ENCODE measurements at places on chromosomes 6 and 20. TPM values are rescaled to one million over a fixed set of nuclear protein-coding genes. Genes with fewer than 3 reads are reported as not detected.
A peak's percentile ranks its signal among the peaks of the same experiment; 100 is the strongest.

- no peak for DNase-seq
Measured at GRCh38 chr20:43658069-43658722, 8.7 kb upstream of the MYBL2 start.

DNA sequence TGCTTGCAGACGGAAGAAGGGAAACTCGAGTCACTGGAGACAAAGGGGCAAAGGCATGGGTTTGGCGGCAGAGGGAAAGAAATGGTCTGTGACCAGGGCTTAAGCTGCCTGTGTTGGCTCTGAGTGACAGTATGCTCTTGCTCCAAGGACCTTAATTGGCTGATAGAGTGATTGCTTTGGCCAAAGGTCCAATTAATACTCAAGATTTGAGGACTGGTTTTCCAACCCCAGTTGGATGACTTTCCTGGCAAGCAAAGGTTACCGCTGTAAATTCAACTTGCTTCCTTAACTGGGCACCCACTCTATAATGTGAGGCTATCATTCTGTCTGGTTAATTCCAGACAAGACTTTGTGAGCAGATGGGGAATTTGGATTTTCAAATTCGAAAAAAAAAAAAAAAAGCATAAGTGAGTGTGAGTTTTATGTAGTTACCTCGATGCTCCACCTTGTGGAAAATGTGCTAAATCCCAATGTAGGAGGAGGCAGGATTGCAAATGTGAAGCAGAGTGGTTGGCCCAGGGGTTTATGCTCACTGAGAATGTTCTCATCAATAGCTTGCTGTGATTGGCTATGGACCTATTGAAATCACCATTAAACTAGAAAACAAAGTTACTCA is 150.7 kb upstream of the GMDS start:
- peak; percentile 24 for DNase-seq

DNA sequence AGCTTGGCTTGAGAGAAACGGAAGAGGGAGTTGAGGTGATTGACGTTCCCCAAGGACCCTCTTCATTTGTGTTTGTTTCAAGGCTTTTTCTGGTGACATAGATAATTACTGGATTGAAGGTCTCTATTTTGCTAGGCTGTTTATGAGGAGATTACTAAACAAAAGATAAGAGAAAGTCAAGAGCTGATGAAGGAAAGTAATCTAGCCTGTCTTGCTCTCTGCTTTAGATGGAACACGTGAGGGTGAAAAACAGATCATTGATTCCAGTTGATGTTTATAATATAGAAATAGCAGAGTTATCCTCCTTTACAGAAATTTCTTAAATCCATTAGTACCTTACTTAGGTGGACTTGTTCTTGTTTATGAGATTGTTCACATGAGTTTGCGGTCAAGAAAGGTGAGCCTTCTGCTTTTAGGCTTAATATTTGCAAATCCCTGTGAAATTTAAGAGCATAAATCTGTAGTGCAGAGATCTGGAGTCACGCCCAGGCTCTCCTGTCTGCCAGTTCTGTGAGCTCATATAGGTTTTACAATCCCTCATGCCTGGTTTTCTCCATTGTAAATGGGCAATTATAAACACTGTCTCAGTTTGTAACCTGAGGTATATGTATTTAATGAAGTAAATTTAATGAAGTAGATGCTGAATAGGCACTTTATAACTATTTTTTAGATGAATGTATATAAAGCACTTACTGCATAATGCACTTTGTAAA is 272.8 kb downstream of the NKAIN2 start:
- peak; percentile 54 for DNase-seq

- no peak for DNase-seq
Measured at GRCh38 chr6:82176616-82177015, 70.9 kb downstream of the IBTK start.

DNA sequence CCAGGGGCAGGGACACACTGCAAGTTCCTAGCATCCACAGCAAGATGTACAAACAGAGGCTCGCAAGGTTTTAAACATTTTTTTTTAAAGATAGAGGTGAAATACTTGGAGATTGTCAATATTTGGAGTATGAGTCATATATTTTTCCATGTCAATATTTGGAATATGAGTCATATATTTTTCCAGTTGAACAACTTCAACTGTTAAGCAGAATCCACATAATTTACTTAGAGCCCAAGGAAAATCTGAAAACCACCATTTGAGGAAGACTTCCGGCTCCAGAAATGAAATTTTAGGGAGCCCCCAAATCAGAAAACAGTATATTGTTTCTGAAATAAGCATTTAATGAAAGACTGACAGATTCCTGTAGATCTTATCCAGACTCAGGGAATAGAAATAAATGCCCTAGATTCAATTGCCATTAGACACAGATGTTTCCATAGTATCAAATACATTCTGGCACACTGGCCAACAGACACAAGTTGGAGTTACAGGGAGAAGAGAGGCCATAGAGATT is 51.6 kb upstream of the FAM184A start:
- peak; percentile 79 for DNase-seq

GRCh38 chr20:5991623-5992441 is 41.4 kb downstream of the MCM8 start:
- DNase-seq = no peak

- DNase-seq = no peak
Measured at GRCh38 chr6:24646771-24647170, 780 bp upstream of the KIAA0319 start.

GRCh38 chr6:107784669-107785068 is 39.4 kb downstream of the SCML4 start:
- no peak for DNase-seq

DNA sequence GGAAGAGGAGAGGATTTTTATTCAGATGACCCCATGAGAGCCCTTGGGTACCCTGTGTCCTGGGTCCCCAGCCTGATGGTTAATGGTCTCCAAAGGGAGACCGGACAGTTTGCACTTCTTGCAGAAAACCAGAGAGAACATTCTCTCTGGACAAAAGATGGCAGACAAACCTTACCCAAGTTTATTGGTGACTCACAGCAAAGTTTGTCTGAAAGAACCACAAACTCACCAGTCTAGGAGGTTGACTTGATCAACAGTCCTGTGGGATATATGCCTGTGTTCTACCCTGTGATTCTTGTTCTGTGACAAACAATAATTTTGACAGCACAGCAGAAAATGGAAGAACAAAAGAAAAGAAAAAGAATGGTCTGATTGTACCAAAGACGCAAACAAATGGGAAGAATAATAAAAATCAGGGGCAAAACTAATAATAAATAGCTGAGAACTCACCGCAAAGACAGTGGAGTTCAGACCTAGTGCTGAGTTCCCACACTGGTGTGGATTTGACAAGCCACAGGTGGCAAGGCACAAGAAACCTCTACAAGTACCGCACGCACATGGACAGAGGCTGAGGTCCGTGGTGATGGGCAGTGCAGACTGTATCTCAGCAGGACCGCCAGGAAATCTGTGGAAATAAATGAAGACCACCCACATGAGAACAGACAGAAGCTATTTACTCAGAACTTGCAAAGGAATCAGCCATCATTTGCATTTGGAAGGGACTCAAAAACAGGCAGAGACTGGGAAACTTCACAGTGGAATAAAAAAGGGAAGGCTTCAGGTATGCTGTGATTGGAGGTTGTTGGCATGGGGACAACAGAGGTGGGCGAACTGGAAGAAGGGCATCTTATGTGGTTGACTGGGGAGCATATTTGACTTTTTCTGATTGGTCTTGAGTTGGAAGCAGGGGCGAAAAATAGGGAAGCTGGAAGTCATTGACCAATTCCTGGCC is 246.3 kb upstream of the RNF24 start:
- no peak for DNase-seq

- no peak for DNase-seq
Measured at GRCh38 chr6:132748446-132748845, 9.3 kb downstream of the VNN2 start.

- DNase-seq = peak; percentile 26
Measured at GRCh38 chr20:51380401-51381385, 161.8 kb downstream of the NFATC2 start.

DNA sequence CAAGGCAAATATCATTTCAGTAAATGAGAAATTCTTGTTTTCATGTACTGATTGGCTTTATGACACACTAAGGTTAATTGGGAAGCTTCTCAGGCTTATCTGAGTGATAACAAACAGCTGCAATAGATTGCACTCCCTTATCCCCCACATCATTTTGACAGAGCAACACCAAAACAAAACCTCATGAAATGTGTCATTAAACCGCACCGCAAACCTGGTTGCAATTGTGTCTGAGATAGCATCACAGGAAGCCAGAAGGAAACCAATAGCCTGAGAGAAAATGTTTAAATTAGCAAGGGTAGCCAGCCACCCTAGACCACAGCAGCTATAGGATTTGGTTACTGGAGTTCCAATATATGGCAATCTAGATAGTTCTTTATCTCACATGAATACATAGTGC is 31.6 kb upstream of the LAMA4 start:
- no peak for DNase-seq

GRCh38 chr6:137237413-137238170 is 18.4 kb upstream of the IFNGR1 start:
- no peak for DNase-seq

- peak; percentile 61 for DNase-seq
Measured at GRCh38 chr20:58485393-58485792, 29.8 kb downstream of the APCDD1L start.

DNA sequence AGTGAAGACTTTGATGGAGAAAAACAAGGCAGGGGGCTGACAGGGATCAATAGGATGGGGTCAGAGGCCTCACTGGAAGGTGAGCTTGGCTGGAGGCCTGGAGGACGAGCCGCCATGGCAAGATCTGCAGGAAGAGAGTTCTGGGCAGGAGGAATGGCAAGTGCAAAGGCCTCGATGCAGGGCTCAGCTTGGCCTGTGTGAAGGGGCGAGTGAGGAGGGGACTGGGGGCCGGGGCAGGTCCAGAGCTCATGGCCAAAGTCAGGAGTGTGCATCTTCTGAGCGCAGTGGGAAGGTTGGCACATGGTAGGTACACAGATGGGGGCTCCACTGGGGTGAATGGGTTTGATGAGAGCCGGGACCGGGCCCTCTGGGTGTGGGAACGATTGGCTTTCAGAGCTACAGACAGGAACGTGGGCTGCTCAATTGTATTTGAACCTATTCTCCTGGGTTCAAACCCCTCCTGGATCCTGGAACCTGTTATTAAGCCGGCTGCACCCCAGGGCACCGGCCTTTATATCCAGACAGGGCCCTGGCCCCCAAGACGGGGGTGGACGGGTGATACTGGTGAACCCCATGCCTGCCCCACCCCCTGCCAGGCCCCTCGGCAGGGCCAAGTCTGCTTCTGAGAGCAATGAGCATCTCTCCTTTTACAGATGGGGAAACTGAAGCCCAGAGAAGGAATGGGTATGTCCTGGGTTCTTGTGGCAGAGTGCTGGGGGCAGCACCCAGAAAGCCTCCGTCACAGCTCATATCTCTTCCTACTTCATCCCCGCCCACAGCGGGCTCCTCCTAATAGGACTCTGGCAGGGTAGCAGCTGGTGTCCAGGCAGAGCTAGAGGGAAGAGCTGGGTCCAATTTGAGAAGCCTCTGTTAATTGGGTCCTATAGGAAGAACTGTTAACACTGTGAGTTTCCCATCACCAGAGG is 106.1 kb downstream of the CEBPB start:
- DNase-seq = no peak

GRCh38 chr6:13427801-13428582 is 59.4 kb downstream of the GFOD1 start:
- no peak for DNase-seq

DNA sequence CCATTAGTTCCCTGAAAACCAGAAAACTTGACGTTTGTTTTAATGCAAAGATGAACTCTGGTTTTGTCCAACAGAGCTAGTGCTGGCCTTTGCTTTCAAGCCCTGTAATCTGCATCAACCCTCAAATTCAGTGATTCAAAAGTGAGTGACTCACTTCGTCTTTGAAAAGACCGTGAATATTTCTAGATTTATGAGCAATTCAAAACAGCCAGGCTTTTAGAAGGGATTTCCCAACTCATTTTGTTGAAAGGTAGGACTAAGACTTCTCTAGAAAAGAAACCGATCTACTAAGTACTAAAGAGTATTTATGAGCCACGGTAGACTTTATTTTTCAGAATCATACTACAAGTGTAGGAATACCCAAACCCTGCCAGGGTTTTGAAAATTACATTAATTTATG is 121.5 kb downstream of the UST start:
- DNase-seq = no peak

GRCh38 chr6:55963301-55963700 is 87.9 kb upstream of the BMP5 start:
- peak; percentile 56 for DNase-seq

- DNase-seq = no peak
Measured at GRCh38 chr6:139296927-139297326, 5.1 kb upstream of the TXLNB start.

GRCh38 chr20:3929713-3930060 is 40.5 kb downstream of the PANK2 start:
- no peak for DNase-seq

The PDCD2 gene
- total RNA-seq = 46.9 TPM

The FGD2 gene
- 13.1 TPM for total RNA-seq

The EHMT2 gene
- 37.4 TPM for total RNA-seq

The RRAGD gene
- 72.8 TPM for total RNA-seq

The GPR63 gene
- total RNA-seq = 2.4 TPM

The CHRNA4 gene
- total RNA-seq = 1.8 TPM

The OTOR gene
- 0.21 TPM for total RNA-seq

The VNN1 gene
- 0.31 TPM for total RNA-seq

The PRL gene
- total RNA-seq = not detected

The CDK5RAP1 gene
- 24.3 TPM for total RNA-seq

The HNF4A gene
- not detected for total RNA-seq

The TBXT gene
- total RNA-seq = not detected

The OVOL2 gene
- total RNA-seq = 1.0 TPM
